Lower lobe of right lung (tissue), 2 donors: ENCODE measurements at places on chromosomes 1 and 21.

DNA sequence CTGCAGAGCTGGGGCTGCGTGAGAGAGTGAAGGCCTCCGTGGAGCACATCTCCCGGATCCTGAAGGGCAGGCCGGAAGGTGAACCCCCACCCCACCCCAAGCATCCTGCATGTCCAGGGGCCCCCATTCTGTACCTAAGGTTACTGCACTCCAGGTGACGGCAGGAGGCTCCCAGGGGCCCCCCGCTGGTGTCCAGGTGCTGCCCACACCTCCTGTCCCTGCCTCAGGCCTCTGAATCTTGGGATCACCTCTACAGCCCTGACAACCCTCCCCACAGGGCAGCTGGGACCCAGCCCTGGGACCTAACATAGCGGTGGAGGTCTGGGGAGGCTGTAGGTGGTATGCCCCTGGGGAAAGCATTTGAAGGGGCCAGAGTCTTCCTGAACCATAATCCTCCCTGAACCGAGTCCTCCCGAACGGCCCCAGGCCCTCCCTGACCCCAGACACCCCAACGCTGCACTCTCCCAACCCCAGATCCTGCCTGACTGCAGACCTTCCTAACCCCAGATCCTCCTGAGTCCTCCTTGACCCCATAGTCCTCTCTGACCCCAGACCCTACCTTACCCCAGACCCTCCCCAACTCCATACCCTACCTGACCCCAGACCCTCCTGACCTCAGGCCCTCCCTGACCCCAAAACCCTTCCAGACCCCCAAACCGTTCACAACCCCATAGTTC is 33.5 kb downstream of the TRIM11 start:
- DNase-seq: no peak

GRCh38 chr1:235024711-235025421 is 103.8 kb downstream of the TOMM20 start:
- DNase-seq: no peak

DNA sequence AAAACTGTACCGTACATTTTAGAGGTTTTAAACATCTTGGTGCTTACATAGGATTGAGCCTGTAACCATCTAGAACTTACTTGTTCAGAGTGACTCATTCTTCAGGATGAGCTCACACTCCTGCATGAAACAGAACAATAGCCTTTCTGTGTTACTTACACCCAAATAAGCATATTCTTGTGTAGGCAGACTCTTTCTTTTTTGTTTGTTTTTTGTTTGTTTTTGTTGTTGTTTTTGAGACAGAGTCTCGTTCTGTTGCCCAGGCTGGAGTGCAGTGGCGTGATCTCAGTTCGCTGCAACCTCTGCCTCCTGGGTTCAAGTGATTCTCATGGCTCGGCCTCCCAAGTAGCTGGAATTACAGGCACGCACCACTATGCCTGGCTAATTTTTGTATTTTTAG is 3.8 kb upstream of the CA6 start:
- no peak for DNase-seq

DNA sequence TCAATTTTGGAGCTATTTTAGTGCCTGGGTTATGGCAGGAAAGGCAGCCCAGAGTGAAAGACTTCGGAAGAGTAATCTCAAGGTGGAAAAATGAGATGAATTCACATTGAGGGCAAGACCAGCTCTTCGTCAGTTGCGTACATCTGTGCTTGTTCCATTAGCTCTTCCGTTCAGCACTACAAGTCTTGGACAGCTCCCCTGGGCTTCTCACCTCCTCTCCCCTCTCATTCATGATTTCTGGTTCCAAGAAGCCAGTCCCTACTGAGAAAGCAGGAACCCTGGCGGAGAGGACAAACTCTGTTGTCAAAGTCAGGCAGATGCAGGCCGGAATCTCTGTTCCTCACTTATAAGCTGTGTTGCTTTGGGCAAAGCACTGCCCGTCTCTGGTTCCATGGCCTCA is 76.5 kb downstream of the ACTL8 start:
- no peak for DNase-seq

- DNase-seq: no peak
Measured at GRCh38 chr1:109826930-109827349, 63.2 kb upstream of the EPS8L3 start.

- DNase-seq: no peak
Measured at GRCh38 chr1:116929961-116930592, 20.4 kb downstream of the PTGFRN start.

GRCh38 chr1:92556350-92556749 is 69.6 kb upstream of the GFI1 start:
- no peak for DNase-seq

GRCh38 chr21:34072145-34073031 is 990 bp upstream of the MRPS6 start:
- DNase-seq: no peak

- no peak for DNase-seq
Measured at GRCh38 chr1:93810316-93810715, 68.7 kb downstream of the DNTTIP2 start.

DNA sequence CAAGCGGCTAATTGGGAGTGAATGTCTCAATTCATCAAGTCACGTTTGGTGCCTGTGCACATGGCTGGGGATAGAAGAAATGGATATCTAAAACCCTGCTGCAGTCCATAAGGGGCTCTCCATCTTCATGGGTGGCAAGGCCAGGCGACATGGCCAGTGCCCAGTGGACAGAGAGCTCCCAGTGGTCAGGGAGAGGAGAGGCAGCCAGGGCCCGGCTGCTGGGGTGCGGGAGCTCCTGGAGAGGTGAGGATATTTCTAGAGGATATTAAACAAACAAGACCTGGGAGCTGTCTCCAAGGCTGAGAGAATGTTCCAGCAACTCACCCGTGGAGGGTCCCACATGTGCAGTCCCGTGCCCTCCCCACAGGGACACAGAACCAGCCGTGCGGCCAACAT is 368.8 kb upstream of the C1orf174 start:
- no peak for DNase-seq

DNA sequence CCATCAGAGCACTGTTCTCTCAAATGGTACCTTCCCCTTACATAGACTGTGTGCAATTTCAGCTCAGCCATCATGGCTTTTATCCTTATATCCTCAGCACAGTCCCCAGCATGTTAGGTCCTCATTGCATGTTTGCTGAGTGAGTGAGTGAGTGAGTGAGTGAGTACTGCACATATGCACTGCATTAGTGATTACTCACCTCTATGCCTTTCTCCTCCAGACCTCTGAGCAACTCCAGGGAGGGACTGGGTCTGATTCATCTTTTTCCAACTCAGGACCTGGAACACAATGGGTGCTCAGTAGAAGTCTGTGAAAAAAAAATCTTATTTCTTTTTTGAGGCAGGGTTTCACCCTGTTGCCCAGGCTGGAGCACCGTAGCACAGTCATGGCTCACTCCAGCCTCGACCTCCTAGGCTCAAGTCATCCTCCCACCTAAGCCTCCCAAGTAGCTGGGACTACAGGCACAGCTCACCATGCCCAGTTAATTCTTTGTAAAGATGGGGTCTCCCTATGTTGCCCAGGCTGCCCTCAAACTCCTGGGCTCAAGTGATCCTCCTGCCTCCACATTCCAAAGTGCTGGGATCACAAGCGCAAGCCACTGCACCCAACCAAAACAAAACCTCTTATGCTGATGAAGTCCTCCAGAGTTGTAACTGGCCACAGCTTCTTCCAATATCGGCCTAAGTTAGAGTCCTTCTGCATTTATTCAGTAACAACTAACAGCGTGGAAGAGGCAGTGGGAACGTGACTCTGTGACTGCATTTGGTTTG is 23.7 kb downstream of the RNU5D-1 start:
- DNase-seq: no peak

- no peak for DNase-seq
Measured at GRCh38 chr1:34684266-34684665, 70.6 kb upstream of the GJB5 start.

- peak; percentile 6 for DNase-seq
Measured at GRCh38 chr21:41160036-41160435, 7.9 kb upstream of the BACE2 start.

- no peak for DNase-seq
Measured at GRCh38 chr1:14945132-14946010, 208.2 kb upstream of the TMEM51 start.

- DNase-seq: no peak
Measured at GRCh38 chr1:25001125-25001915, 71.2 kb upstream of the RUNX3 start.

GRCh38 chr1:26075421-26076144 is 8.2 kb upstream of the TRIM63 start:
- DNase-seq: no peak

DNA sequence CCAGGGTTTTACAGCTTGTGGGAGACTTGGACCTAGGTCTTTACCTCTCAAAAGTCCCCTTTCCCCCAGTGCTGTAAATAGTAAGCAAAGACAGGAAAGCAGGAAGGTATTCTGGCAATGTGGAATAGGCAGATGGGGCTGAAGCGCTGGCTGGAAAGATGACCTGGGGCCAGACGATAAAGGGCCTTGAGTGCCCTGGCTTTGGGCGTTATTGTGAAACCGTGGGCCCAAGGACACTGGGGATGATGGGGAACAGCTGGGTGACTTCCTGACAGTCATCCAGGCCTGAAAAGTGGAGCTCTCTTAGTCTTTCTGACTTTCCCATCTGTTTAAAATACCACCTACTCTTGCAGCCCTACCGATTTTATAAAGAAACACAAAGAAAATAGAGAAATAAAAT is 16.3 kb downstream of the URB2 start:
- DNase-seq: no peak

DNA sequence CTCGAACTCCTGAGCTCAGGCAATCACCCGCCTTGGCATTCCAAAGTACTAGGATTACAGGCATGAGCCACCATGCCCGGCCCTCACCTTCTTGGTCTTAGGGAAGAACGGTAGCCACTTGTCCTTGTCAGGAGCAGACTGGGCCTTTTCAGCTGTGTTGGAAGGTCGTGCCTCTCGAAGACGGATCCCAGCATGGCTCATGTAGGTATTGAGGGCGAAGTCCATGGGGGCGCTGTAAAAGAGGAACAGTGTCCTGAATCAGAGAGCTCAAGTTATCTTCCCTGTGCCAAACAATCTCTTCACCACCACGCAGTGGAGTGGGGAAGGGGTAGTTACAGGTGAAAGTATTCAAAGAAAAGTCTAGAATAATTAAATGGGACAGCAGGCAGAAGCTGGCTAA is 35.9 kb downstream of the LRRC71 start:
- DNase-seq: no peak

DNA sequence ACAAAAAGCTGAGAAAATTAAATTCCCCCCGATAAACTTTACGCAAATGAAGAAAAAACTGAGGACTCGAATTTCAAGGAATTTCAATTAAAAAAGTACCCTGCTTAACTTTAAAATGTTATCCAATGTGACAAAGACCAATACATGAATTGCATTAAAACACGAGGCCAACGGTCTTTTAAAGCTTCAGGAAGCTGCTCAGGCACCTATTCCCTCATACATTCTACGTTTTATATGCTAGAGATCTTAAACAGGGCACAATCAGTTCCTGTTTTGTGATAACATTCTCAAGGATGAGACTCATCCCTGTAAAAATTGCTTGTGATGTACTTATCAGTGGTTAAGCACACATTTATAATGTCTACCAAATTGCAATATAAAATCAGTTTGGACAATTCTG is 3.0 kb downstream of the YOD1 start:
- no peak for DNase-seq

- DNase-seq: no peak
Measured at GRCh38 chr1:170593173-170594011, 61.4 kb downstream of the GORAB start.

- DNase-seq: peak; percentile 81
Measured at GRCh38 chr1:226001963-226002666, 3.0 kb upstream of the SDE2 start.

GRCh38 chr21:37207441-37208009 is 59.6 kb downstream of the VPS26C start:
- DNase-seq: no peak

GRCh38 chr1:90457985-90458384 is 259.1 kb downstream of the BARHL2 start:
- DNase-seq: no peak

DNA sequence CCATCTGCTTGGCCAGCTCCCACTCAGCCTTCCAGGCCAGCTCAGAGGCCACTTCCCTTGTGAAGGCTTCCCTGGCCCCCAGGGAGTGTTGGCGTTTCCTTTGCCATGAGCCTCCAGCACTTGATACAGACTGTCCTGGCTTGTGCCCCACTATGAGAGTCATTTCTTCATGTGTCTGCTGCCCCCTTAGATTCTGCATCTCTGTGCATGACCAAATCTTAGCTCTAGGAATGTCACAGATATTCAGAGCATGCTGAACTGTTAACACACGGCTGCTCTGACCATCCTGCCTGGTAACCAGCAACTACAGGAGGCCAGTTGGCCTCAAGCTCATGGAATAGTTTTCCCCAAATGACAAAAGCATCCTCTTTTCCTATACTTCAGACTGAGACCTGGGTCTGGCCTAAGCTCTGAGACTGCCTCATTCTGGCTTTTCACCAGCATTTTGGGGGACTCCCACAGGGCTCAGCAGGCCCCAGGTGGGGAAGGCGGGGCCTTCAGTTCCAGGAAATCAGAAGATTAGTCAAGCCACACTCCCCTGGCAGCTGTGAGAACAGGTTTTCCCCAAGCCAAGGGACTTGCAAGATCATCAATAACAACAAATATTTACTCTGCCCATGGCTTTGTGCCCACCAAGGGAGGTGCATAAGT is 182.6 kb upstream of the EDN2 start:
- no peak for DNase-seq

DNA sequence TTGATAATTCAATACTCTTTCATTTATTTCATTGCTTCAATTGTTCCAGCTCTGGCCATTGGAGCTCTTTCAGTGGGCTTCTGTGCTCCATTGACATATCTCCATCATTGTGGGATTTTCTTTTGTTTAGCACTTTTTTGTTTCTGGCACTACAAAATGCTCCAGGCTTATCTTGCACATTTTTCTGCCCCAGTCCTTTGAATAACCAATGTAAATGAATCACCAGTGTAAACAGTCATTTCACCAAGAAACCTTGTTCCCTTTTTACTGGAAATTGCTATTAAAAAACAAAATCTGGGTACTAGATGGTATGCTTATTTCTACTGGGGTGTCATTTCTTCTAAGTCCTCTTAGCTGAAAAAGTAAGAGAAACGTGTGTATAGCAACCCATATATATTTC is 173.0 kb upstream of the LYPLAL1 start:
- no peak for DNase-seq

DNA sequence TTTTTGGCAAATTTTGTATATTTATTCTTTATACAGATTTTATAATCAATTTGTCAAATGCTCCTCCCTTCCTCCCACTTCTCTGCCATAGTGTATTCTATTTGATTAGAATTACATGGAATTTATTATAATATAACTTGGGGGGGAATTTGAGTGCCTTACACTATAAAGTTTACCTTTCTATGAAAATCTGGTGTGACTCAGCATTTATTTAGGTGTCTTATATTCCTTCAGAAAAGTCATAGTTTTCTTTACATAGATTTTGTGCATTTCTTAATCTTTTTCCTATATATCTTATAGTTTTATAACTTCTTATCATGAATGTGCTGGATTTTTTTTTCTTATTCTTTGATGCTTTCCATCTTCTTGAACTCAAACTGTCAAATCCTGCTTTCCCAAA is 21.3 kb downstream of the FASLG start:
- no peak for DNase-seq

- no peak for DNase-seq
Measured at GRCh38 chr1:200367841-200368534, 41.8 kb downstream of the ZNF281 start.

- DNase-seq: peak; percentile 52
Measured at GRCh38 chr1:183590244-183591191, at the start of gene NCF2. NCF2 (minus strand) TSS chr1:183590459; CDS start chr1:183590329, 130 bp downstream.
